Activated CD4-positive, CD25-positive, alpha-beta regulatory T cell treated with anti-CD3 and anti-CD28 coated beads, Interleukin-2, amount 50 U/mL, for 16 hours (primary cell): ENCODE measurements at places on chromosomes 2 and 18.

- no peak for DNase-seq
These were observed 27.9 kb downstream of the PUM2 start for GRCh38 chr2:20322527-20323300.

- no peak for DNase-seq
These were observed 414.2 kb upstream of the CHST9 start for GRCh38 chr18:27599202-27599829.

DNA sequence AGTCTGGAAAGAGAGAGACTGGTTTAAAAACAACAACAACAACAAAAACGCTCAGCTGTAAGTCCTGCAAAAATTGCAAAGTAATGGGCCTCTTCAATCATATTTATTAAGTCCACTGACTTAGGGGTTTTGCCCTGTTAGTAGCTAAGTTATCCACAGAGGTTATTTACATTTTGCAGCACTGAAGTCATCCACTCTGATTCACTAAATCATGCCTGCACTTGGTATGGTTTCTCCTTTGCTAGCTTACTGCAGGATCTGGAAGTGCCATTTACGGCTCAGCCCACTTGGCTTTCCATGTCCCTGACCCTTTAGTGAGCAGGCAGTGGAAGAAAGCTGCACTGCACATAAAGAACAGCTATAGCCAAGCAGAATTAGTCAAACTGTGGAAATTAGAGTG, 484.4 kb downstream of the NRXN1 start:
- no peak for DNase-seq

GRCh38 chr18:27143580-27144287, 41.4 kb downstream of the CHST9 start:
- DNase-seq = no peak

- DNase-seq = no peak
These were observed 8.1 kb downstream of the SP9 start for GRCh38 chr2:174342686-174343342.

GRCh38 chr2:162041485-162041884, 32.5 kb downstream of the DPP4 start:
- no peak for DNase-seq

DNA sequence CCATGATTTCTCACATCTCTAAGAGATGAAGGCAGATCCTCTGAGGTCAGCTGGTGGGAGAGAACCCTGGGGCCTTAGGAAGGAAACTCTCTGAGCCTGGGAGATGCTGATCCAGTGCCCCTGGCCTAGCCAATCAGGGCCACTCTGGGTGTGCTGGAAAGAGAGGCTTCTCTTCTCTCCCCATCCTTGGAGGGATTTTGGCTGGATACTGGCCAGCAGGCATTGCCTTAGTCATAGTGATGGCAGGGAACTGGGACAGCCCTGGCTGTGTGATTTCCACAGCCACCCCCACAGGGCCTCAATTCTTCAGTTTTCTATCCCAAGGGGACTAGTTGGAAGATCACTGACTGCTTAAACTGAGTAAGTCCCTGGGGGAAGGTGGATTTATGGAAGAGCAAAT, 26.6 kb upstream of the PLB1 start:
- DNase-seq = no peak

- DNase-seq = no peak
These were observed 2.1 kb upstream of the GAREM2 start for GRCh38 chr2:26170795-26171194.

DNA sequence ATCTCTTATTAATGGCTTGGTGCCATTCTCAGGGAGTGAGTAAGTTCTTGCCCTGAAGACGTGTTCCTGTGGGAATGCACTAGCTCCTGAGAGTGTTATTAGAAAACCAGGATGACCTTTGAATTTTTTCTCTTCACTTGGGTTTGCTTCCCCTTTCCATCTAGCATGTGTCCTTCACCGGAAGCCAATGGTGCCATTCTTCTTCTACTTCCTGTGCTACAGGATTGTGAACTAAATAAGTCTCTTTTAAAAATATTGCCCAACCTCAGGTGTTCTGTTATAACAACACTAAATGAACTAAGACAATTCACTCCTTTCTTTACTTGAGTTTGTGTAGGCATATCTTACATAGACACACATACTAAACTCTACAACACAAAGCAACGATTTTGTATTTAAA, 447.0 kb downstream of the SOX11 start:
- no peak for DNase-seq

GRCh38 chr2:20512061-20512605, 65.3 kb downstream of the RHOB start:
- DNase-seq = no peak

DNA sequence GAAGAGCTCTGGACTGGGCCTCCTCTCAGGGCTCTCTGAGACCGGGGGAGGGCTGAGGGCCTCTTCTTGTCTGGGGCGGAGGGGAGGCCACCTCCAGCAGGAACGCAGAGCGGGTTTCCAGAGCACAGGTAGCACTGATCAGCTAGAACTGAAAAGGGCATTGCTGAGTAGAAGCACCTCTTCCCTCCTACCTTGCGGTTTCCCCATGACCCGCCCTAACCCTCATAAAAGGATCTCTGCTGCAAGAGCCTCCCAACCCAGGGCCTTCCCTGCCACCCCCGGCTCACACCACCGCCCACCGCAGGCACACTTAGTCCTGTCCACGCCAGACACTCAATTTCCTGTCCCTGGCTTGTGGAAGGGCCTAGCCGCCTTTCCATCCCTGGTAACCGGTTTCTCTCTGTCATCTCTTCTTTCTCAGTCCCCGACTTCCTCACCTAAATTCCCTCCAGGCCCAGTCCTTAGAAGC, 966 bp downstream of the ADCY3 start:
- DNase-seq = no peak

DNA sequence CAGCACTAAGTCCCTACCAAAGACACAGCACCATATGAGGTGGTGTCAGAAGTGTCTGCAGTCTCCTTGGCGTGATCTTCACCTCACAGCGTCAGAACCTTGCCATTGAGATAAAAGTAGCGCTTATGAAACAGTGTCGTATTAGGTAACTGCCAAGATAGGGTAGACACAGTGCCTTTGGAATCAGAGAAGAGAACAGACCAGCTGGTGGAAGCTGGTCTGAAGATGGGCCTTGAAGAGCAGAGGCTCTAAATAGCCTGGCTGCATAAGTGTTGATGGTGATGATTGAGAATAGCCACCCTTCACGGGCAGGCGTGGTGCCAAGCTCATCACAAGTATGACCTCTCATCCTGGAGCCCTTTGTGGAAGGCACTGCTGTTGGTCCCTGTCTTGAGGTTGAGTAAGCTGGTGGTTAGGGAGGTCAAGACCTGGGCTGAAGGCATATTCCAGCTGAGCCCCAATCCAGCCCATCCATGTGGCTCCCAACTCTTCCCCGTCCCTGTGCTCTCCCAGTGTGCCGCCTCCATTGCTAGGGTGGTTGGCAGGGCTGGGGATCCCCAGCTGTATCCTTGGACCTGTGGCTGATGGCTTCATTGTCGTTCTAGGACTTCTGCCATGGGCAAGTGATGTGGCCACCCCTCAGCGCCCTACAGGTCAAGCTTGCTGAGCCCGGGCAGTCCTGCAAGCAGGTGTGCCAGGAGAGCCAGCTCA, 187.4 kb downstream of the MGAT5 start:
- no peak for DNase-seq

DNA sequence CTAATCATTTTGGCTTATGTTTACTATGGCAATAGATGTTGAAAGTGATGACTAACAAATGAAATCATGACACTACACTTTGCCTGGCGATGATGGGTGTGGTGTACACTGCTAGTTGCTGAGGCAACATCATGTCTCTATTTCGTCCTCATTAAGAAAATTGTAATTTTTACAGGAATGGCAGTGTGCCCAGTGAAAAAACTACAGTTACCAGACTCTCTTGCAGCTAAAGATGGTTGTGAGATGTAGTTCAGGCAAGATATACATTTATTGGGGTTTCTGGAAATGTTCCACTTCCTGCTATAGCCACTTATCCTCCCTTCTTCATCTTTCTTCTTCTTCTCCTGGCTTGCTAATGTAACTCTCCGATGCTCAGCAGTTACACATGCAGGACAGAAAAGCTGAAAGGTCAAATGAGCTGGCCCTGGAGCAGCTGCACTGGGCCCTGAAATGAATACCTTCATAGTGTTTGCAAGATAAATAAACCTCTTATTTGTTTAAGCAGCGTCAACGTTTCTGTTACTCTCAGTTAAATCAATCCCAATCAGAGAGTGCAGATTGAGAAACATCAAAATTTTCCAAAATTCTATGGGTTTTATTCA, 46.0 kb downstream of the SOCS6 start:
- no peak for DNase-seq

- no peak for DNase-seq
These were observed 76.0 kb downstream of the FAM124B start for GRCh38 chr2:224325941-224326340.

GRCh38 chr2:199923924-199924323, 12.8 kb downstream of the C2orf69 start:
- DNase-seq = no peak

GRCh38 chr18:49193252-49193651, 242.5 kb upstream of the SMAD7 start:
- no peak for DNase-seq

DNA sequence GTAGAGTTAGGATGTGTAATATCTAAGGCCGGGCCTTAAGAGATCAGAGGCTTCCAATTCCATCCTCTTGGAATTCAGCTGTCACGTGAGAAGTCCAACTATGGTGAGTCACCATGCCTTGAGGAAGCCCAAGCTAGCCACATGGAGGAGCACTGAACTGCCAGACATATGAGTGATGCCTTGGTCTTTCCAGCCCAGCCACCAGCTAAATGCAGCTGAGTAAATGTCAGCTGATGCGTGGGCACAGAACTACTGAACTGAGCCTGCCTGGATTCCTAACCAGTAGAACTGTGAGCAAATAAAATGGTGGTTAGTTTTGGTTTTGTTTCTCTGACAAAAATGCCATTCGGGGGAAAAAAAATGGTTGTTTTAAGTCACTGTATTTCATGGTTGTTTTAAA, 153.7 kb upstream of the SERTAD2 start:
- DNase-seq = no peak

DNA sequence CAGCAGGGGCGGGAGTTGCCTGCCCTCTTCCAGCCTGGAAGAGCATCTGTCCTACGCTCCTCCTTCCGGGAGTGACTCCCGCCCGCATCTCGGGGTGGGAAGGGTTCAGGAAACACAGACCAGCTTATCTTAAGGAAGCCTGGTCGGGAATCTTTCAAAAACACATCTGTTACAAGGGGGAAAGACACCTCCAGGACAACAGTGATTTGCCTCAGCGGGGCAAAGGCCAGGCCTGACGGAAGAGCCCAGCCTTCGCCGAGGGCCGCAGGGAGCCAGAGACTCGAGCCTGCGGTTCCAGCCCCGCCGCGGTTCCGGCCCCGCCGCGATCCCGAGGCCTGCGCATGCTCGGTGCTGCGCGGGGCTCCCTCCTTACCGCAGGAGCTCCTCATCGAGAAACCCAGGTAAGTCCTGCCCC, 38.1 kb upstream of the TGIF1 start:
- DNase-seq = no peak
